ENCODE measurements at places on chromosomes 1 and 21.

DNA sequence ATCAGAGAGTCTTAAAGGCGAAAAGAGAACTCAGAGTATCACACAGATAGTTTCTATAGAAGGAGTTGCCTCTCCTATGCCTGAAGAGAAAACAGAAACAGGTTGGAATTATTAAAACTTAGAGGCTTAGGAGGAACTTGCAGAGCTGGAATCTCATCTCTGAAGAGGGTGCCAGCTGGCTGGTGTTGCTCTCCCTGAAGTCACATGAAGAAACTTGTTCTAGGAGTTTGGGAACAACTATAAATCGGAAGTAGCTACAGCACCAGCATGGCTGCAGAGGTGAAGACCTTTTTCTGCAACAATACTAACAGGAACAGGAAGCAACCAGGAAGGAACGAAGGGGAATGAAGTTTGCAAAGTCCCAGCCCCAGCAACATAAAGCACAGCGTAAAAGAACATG is 35.8 kb downstream of the FMO3 start:
- DNase-seq: no peak

DNA sequence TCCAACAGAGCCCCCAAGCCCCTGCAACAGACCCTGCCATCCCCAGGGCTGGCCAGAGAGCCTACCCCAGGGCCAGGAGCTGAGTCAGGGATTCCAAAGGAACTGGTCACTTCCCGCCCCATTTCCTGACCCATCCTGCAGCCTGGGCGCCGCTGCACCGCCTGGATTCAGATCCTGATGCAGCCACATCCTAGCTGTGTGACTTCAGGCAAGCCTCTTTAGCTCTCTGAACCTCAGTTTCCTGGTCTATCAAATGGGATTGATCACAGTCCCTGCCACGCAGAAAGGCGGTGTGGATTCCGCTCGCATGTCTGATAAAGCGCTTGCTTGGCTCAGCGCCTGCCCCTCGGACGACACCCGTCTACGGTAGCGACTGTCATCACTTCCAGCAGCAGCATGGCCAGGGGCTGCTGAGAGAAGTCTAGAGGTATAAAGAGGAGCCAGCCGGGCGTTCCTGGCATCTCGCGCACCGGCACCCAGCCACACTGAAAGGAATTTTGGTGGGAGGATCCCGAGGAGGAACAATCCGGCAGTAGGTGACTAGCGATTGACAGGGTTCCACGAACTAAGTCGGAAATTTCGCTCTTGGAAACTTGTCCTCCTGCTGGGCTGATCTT is 10.1 kb downstream of the EPHA2 start:
- no peak for DNase-seq

DNA sequence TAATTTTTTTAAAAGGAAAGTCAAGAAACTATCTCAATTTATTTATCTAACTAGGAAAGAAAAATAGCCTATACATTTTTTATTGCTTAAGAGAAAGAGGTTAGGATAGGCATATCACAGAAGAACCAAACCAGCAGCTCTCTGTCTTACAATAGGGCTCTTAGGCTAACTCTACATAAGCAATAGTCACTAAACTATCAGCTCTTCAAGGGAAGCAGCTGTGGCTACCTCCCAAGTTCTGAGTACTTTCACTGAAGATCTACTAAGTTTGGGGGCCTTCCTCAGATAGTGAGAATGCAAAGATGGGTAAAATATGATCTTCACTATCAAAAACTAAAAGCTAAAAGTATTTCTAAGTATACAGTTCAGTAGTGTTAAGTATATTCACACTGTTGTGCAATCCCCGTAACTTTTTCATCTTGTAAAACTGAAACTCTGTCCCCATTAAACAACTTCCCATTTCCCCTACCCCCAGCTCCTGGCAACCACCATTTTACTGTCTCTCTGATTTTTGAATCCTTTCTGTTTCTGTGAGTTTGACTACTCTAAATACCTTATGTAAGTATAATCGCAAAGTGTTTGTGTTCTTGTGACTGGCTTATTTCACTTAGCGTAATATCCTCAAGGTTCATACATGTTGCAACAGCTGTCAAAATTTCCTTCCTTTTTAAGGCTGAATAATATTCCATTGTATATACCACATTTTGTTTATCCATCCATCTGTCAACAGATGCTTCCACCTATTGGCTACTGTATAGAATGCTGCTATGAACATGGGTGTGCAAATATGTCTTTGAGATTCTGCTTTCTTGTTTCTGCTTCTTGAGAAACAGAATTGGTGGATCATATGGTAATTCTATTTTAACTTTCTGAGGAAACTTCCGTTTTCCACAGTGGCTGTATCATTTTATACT is 73.3 kb downstream of the ACBD6 start:
- DNase-seq: no peak

- no peak for DNase-seq
These were observed 45.7 kb downstream of the SLC9A1 start for GRCh38 chr1:27109103-27109822.

DNA sequence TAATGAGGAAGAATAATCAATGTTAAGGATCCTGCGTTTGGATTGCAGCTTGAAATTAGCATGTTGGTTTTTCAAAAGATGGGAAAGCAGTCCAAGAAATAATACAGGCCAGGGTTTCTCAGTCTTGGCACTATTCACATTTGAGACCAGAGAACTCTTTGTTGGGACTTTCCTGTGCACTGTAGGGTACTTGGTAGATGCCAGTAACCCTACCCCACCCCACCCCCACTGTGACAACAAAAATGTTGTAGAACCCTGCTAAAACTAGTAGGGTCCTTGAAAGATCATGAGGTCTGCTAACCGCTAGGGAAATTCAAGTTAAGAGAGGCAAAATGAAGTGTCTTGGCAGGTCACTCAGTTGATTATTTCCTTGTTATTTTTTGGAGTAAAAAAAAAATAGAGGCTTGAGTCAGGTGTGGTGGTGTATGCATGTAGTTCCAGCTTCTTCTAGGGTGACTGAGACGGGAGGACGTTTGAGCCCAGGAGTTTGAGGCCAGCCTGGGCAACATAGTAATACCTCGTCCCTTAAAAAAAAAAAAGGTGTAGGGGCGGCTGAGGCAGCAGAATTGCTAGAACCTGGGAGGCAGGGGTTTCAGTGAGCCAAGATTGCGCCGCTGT is 53.3 kb downstream of the SPEN start:
- DNase-seq: no peak

GRCh38 chr1:116954440-116954839 is 44.7 kb downstream of the PTGFRN start:
- no peak for DNase-seq

GRCh38 chr1:117735045-117735992 is 129.5 kb downstream of the TENT5C start:
- no peak for DNase-seq

- no peak for DNase-seq
These were observed 262.1 kb downstream of the AKT3 start for GRCh38 chr1:243587823-243588560.

- DNase-seq: no peak
These were observed 106.7 kb downstream of the SLC45A1 start for GRCh38 chr1:8424539-8425116.

DNA sequence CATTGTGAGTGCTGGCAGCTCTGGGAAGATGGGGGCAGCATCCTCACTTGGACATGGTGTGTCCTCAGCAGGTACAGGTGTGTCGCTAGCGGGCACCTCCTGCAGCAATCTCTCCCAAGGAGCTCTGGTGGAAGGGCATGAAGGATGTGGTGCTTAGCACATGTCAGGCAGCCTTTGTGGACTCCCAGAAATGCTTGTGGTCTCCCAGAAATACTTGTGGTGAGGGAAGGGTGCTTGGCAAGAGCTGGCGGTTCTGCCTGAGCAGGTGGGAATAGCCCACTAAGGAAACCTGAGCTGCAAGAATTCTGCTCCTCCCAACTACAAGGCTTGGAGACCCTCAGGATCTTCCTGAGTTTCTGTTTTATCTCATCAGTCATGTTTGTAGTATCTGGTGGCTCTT is 371.6 kb downstream of the PRDM2 start:
- DNase-seq: no peak

DNA sequence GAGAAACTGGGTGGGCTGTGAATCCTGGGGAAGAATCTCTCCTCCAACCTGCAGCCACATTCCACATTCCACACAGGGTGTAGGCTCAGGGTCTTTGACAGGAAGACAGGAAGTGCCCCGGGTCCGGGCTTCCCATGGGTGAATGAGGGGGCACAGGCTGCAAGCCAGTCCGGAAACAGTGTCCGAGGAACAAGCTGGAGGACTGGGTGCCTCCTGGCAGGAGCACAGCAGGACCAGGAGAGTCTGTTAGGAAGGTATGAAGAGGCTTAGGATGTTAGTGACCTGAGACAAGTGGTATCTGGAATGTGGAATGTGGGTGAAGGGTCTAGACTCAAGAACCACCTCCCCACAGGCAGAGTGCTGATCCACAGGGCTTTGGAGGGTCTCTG is 121.0 kb upstream of the CD34 start:
- DNase-seq: no peak

GRCh38 chr1:119703666-119704450 is 7.9 kb upstream of the PHGDH start:
- DNase-seq: no peak

GRCh38 chr21:45256912-45257672 is 30.6 kb downstream of the POFUT2 start:
- DNase-seq: no peak

GRCh38 chr1:171292799-171293198 is 21.2 kb upstream of the FMO4 start:
- DNase-seq: no peak

GRCh38 chr1:203085528-203086406 is at the start of gene MYOG:
Gene MYOG (minus strand): TSS chr1:203086012. CDS start chr1:203085961, 51 bp downstream.
- DNase-seq: no peak

DNA sequence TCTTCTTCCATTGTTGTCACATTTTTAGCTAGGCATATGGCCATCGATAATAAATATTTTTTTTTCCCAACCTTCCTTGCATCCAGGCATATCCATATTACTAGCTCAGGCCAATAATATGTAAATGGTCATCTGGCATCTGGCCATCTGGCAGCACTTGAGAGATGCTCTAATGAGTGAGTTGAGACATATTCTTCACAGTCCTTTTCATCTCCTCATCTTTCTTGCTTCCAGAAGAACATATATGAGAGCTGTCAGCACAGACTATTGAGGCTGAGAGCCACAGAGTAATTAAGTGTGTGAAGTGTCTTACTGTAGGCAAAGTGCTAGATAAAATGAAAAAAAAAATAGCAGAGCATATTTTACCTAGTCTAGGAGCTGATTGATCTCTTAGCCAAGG is 628.4 kb upstream of the TMPRSS15 start:
- no peak for DNase-seq
